ENCODE measurements at places on chromosomes 16 and 17.

DNA sequence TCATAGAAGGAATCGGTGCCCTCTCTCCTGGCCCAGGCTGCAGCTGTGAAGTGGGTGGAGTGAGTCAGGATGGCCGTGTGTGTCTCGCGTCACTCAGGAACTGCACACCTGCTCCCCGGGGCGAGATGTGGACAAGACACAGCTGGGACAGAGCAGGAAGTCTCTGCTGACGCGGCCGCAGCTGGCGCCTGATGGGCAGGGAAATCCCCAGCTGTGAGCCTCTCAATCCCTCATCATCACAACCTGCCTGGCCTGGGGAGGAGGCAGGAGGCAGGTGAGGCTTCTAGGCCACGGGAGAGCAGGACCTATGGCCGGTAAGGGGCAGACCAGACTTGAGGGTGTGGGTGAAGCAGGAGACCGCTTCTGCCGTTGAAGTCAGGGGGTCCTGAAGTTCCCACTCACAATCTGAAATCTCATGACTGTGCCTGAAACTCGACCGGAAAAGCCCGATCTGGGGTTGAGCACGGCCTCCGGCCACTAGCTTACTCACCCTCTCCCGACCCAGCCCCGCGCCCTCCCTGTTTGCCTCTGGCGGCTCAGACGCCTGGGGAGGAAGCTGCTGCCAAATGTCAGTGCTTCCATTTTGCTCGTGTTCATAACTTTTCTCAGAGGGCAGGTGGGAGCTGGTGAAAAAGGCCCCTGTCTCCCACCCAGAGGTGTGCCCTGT lies 1.1 kb upstream of the TRPV3 start:
- DNase-seq: no peak

DNA sequence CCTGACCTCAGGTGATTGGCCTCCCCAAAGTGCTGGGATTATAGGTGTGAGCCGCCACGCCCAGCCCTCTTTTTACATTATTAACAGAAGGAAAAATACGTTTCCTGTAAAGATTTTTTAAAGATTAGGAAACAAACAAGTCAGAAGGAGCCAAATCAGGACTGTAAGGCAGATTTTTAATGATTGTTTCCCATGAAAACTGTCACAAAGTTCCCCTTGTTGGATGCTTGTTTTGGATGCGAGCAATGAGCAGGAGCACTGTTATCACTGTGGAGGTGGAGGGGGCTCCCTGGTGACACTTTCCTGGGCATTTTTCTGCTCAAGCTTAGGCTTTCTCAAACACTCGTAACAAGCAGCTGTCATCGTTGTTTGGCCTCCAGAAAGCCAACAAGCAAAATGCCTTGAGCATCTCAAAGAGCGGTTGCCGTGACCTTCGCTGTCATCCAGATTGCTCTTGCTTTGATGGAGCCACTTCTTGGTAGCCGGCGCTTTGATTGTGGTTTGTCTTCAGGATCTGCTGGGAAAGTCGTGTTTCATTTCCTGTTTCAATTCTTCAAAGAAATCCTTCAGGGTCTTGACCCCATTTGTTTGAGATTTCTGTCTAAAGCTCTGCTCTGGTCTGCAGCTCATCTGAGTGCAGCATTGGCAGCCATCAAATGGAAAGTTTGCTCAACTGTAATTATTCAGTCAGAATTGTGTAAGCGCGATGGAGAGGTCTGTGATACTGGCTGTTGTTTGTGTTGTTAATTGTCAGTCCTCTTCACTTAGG lies 128.7 kb downstream of the RPTOR start:
- no peak for DNase-seq

GRCh38 chr16:74893541-74893940 lies 91.4 kb downstream of the WDR59 start:
- no peak for DNase-seq

DNA sequence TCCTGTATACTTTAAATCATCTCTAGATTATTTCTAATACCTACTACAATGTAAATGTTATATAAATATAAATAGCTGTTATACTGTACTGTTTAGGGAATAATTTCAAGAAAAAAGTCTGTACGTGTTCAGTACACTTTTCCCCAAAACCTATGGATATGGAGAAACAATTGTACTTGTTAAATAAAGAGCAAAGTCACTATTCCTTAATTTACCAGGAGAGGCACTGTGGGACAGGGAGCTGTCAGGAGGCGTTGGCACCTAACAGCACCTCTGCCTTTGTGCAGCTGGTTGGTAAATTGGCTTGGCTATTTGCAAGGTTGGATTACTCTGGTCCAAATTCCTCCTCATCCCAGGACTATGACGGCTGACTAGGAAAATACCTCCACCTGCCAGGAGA lies 28.0 kb downstream of the CRHR1 start:
- DNase-seq: no peak

GRCh38 chr16:89458551-89458950 lies 31.8 kb downstream of the ANKRD11 start:
- DNase-seq: no peak

DNA sequence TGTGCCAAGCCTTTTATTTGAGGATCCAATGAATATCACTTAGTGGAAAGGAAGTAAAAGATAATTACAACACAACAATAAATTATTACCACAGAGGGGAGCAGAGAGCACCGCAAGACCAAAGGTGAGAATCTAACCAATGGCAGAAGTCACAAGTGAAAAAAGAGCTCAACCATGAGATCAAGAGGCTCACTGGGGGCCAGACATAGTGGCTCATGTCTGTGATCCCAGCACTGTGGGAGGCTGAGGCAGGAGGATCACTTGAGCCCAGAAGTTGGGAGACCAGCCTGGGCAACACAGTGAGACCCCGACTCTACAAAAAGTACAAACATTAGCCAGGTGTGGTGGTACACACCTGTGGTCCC lies 17.7 kb downstream of the ANKRD11 start:
- DNase-seq: no peak

DNA sequence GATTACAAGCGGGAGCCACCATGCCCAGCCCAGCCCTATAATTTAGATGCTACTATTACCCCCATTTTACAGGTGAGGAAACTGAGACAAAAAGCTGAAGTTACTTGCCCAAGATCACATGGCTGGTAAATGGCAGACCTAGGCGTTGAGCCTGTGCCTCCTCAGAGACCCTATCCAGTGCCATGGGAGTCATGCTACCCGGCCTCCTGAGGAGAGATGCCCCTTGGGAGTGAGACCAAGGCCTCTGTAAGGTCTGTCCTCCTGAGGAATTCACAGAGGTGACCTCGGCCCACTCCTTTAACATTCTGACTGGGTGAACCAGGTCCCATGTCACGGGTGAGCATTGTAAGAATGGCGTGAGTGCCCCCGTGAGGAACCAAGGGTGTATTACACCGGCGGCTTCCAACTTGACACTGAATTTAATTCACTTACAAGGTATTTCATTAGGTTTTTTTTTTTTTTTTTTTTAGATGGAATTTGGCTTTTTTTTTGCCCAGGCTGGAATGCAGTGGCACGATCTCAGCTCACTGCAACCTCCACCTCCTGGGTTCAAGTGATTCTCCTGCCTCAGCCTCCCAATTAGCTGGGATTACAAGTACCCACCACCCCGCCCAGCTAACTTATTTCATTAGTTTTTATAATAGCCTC lies 95.7 kb downstream of the ABCC6 start:
- peak; percentile 19 for DNase-seq

- no peak for DNase-seq
These were observed 139.8 kb upstream of the CACNG5 start for GRCh38 chr17:66695098-66695497.

DNA sequence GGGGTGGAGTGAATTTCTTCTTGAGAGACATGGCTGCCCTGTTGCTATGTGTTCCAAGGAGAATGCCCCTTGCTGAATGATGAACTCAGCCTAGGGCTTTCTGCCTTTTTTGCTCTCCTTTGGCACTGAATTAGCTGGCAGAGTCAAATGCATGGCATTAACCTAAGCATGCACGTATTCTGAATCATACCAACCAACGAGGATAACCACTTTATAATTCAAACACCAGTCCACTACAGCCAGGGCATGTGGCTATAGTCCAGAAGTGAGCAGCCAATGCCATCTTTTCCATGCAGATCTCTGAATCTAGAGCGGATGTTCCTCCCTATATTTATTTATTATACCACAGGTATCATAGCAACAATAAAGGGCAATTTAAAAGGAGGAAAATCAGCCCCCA lies 15.7 kb downstream of the TMIGD1 start:
- DNase-seq: no peak

GRCh38 chr16:75089486-75090202 lies 26.9 kb downstream of the LDHD start:
- no peak for DNase-seq

- no peak for DNase-seq
These were observed 110.3 kb downstream of the CCT6B start for GRCh38 chr17:34850964-34851363.

GRCh38 chr16:56610609-56611111 lies 2.3 kb downstream of the MT2A start:
- DNase-seq: no peak

- DNase-seq: no peak
These were observed 1.3 kb downstream of the CDRT4 start for GRCh38 chr17:15466131-15466530.

GRCh38 chr17:79224903-79225302 lies 150.3 kb downstream of the ENGASE start:
- DNase-seq: no peak

DNA sequence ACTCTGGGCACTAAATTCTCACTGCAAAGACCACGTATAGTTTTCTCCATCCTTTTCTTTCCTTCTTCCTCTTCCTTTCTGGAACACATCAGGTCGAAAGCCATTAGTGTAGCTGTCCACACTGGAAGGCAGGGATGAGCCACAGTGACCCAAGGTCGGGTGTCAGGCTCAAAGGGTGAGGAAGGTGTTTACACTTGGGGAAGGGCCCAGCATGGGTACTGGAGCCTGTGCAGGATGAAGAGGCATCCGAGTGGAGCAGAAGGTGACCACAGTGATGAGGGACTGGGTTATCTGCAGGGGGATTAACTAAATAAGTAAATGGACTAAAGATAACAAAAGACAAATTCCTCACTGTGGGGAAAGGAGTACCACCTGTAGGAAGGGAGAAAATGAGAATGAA lies 164.0 kb downstream of the SOX9 start:
- DNase-seq: no peak

DNA sequence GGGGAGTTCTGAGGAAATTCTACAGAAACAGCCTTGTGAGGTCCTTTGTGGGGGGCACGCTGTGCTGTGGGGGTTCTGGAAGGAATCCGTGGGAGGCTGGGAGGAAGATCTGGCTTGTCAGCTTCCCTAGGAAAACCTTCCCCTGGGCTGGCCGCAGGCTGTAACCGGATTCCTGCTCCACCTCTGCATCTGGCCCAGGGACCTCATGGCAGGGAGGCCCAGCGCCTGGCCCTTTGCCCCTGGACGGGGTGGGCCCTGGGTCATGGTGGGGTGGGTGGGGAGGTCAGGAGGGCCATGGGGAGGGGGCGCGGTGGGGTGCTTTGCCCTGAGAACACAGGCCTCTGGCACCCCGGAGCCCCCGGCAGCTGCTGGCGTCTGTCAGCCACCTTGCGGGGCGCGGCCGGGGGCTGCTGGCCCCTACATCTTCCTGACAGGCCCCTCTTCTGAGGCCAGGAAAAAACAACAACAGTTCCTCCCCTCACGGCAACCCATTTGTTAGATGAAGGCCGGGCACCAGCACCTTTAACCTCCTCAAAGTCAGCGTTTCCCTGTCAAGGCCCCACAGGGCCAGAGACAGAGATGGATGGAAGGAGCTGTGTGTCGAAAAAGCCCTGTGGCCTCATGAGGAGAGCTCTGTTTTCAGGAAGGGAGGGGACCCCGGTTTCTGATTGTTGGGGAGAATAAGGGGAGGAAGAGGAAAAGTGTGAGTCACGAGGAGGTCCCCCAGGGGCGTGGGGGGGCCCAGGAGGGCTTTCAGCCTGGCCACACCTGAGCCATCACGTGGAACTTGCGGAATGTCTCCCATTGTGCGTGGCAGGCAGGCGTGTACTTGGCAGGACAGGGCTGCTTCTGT lies 3.6 kb upstream of the MEOX1 start:
- no peak for DNase-seq

DNA sequence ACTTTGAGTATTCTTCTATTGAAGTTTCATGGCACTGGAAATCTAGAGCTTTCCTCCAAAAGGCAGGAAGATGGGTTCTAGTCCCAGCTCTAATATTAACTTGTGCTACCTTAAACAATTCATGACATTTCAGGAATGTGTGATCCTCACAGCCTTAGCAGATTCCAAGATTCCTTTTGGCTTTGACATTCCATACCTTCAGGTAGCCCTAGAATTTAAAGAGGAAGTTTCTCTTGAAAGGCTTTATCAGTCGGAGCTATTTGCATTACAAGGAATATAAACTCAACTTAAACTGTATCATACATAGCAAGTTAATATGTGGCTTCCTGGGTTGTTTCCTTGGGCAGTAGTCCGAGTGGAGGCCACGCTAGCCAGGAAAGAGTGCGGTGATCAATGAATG lies 330.0 kb downstream of the SHISA9 start:
- no peak for DNase-seq

- peak; percentile 3 for DNase-seq
These were observed 217.8 kb upstream of the SOX9 start for GRCh38 chr17:71902894-71903506.

- no peak for DNase-seq
These were observed 37.6 kb upstream of the CNEP1R1 start for GRCh38 chr16:49987381-49987780.

GRCh38 chr17:4579678-4580077 lies 4.7 kb upstream of the SMTNL2 start:
- DNase-seq: no peak

GRCh38 chr17:62673614-62674362 lies 46.3 kb downstream of the MRC2 start:
- no peak for DNase-seq

DNA sequence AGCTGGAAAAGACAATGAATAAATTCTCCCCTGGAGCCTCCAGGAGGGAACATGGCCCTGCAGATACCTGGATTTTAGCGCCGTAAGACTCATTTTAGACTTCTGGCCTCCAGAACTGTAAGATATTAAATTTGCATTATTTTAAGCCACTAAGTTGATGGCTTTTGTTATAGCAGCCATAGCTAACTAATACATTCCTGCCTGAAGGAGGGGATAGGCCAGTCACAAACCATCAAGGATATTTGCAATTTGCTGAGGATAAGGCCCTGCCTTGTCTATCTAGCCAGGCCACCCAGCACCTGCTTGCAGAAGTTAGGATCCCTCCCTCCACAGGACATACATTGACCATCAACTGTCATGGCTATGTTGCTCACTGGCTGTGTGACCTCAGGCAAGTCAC lies 4.9 kb upstream of the KCNG4 start:
- no peak for DNase-seq

- peak; percentile 29 for DNase-seq
These were observed 2.1 kb upstream of the SEZ6 start for GRCh38 chr17:29007860-29008455.

- no peak for DNase-seq
These were observed 12.8 kb downstream of the FLCN start for GRCh38 chr17:17224137-17224536.

GRCh38 chr17:27530764-27531391 lies 74.6 kb downstream of the KSR1 start:
- DNase-seq: no peak

- no peak for DNase-seq
These were observed 4.8 kb upstream of the SIRT7 start for GRCh38 chr17:81922566-81923301.

DNA sequence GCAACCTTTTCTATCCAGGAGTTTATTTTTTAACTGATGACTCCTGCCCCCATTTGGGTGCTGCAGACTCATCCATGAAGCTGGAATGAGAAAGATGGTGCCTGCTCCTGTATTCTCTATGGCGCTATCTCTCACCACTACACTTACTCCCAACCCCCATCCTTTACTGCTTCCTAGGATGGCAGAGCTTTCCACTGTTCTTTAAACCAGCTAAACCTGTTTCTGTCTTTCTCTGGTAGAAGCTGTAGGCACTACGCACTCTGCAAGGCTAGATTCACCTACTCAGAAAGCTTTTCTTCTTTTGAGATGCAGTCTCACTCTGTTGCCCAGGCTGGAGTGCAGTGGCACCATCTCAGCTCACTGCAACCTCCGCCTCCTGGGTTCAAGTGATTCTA lies 47.0 kb downstream of the ADAMTS18 start:
- no peak for DNase-seq

Data from SW 1271 (cell line).